Hepatocyte (in vitro differentiated cells): ENCODE measurements at places on chromosomes 3 and 15. TPM values are rescaled to one million over a fixed set of nuclear protein-coding genes. Genes with fewer than 3 reads are reported as not detected.

DNA sequence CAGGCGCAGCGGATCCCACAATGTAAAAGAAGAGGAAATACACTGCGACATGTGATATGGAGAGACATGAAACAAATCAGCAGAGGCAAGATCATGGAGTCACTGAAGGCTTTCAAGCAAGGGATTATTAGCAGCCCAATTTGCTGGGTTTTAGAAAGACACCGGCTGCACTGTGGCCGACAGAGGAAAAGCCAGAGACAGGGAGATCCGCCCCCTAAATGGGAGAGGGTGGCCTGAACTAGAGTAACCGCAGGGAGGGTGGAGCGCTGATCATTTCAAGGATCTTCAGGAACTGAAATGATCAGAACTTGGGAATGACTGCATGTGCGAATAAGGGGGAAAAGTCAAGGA is 612 bp upstream of the C15orf40 start:
- H3K27me3 ChIP-seq = no peaks in the 10 kb centered on the region
- DNase-seq = no peak
- peaks cover 16% of the 10 kb centered on the region for H3K4me1 ChIP-seq
- no peaks in the 10 kb centered on the region for H3K36me3 ChIP-seq

DNA sequence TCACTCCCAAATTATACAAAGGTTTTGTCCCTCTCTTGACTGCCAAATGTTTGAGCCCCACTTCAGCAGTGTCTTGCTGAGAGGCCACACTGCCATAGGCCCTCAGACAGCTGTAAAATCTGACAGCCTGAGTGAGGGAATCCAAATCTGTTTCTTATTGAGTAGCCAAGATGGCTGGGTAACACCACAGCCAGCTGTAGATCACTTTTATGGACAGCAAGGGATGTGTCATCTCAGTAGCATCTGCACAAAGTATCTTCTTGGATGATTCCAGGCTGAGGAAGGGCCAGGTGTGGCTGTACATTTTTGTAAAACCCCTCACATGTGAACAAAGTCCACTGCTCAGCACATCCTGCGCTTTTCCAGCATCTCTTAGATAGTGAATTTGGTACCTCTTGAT is 237.0 kb upstream of the LRTM1 start:
- no peaks in the 10 kb centered on the region for H3K36me3 ChIP-seq
- peak overlapping the region; percentile 40 for H3K27ac ChIP-seq
- DNase-seq = no peak
- H3K4me3 ChIP-seq = no peak overlapping the region
- H3K27me3 ChIP-seq = no peaks in the 10 kb centered on the region

DNA sequence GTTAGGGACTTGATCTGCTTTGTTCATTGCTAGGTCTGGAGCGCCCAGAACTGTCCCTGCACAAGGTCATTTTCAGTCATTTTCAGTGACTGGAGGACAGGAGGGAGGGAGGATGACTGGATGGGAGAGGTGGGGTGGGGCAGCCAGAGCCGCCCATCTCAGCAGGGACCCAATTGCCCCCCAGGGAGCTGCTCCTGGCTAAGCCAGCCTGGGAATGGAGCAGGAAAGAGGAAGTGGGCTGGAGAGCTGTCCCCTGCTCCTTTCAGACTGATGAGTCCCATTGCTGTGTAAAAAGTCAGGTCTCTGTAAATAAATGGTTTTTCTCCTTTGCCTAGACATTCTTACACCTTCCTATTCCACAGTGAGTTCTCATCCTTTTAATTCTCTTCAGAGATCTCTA is 98.4 kb upstream of the RAD18 start:
- DNase-seq = no peak
- no peaks in the 10 kb centered on the region for H3K27me3 ChIP-seq
- no peak overlapping the region for H3K27ac ChIP-seq
- H3K4me3 ChIP-seq = no peak overlapping the region
- no peaks in the 10 kb centered on the region for H3K4me1 ChIP-seq

LRRC58 gene
- 33.6 and 34.7 TPM in 2 replicates for total RNA-seq

GRCh38 chr15:42611532-42611931 is 36.1 kb downstream of the STARD9 start:
- H3K4me3 ChIP-seq = no peak overlapping the region
- no peak overlapping the region for H3K27ac ChIP-seq
- peaks cover 3% of the 10 kb centered on the region for H3K4me1 ChIP-seq
- H3K27me3 ChIP-seq = no peaks in the 10 kb centered on the region
- H3K36me3 ChIP-seq = no peaks in the 10 kb centered on the region
- no peak for DNase-seq

GRCh38 chr15:31265871-31266711 is 60.5 kb upstream of the KLF13 start:
- no peak for DNase-seq
- H3K4me1 ChIP-seq = peaks cover 13% of the 10 kb centered on the region
- H3K36me3 ChIP-seq = no peaks in the 10 kb centered on the region
- H3K4me3 ChIP-seq = no peak overlapping the region
- H3K27ac ChIP-seq = no peak overlapping the region

ERICH6 gene
- total RNA-seq = not detected in 2 replicates

C3orf20 gene
- total RNA-seq = 0.07 TPM in 1 of 2 replicates, not detected in the other

DNA sequence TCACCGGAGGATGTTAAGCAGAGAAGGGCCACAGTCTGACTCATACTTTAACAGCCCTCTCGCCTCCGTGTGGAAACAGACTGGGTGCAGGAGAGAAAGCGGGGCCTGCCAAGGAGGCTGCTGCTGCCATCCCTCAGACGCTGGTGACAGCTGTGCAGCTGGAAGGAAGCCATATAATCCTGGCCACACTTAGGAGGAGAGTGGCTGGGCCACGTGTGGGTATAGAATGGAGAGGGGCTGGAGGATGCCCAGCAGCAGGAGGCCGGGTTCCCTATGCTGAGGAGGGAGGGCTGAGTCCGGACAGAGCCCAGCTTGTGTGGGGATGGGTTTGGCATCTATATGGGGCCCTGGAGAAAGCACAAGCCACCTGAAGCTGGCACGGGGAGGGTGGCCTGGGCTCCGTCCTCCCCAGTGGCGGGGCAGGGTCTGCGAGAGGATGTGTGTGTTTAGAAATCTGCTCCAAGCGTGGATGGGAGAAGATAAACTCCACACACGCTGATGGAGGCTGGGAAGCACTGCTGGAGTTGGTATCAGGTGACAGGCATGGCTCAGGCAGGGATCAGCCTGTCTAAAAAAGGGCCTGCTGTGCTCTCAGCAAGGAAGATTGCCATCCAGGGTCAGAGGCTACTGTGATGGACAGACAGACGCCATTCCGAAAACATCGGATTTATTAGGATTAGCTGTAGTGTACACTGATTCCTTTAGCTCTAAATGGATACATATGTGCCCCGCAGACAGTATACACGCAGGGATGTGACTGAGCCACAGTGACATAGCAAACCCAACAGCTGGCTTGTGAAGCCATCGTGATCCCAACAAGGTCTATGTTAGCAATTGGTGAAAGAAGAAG is 15.9 kb downstream of the ABTB1 start:
- peak; percentile 30 for DNase-seq
- peaks cover 21% of the 10 kb centered on the region for H3K4me1 ChIP-seq
- no peak overlapping the region for H3K4me3 ChIP-seq
- H3K27me3 ChIP-seq = no peaks in the 10 kb centered on the region
- peak overlapping the region; percentile 55 for H3K27ac ChIP-seq

TRPM1 gene
- not detected in 2 replicates for total RNA-seq

CCDC32 gene
- 25.7 and 50.8 TPM in 2 replicates for total RNA-seq

- peak overlapping the region; percentile 83 for H3K27ac ChIP-seq
- no peak overlapping the region for H3K4me3 ChIP-seq
- no peaks in the 10 kb centered on the region for H3K27me3 ChIP-seq
- H3K4me1 ChIP-seq = peaks cover 32% of the 10 kb centered on the region
Measured at GRCh38 chr3:197522183-197522715, 33.5 kb downstream of the BDH1 start.

TMEM108 gene
- 0.53 and 0.72 TPM in 2 replicates for total RNA-seq

DNA sequence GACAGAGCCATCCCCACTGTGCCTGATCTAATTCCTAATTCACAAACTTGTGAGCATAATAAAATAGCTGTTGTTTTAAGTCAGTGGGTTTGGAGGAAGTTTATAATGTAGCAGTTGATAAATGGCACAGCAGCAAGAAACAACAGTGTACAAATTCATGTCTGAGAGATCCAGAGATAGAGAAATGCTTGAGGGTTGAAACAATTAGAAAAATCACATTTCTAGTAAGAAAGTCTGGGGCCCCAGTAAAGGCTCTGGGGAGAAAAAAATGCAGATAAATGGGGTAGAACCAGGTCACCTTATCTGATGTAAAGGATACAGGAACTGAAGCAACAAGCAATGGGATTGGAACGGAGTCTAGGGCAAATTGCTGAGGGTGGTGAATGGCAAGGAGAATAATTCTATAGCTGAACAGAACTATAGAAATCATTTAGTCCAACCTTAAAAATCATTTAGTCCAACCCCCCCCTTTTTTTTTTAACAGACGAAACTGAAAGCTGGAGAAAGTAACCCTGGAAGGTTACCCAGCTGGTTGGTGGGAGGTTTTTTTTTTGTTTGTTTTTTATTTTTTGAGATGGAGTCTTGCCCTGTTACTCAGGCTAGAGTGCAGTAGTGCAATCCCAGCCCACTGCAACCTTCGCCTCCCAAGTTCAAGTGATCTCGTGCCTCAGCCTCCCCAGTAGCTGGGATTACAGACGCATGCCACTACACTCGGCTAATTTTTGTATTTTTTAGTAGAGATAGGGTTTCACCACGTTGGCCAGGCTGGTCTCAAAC is 14.3 kb upstream of the SHQ1 start:
- H3K4me1 ChIP-seq = peaks cover 6% of the 10 kb centered on the region
- no peak overlapping the region for H3K27ac ChIP-seq
- H3K36me3 ChIP-seq = no peaks in the 10 kb centered on the region
- no peaks in the 10 kb centered on the region for H3K27me3 ChIP-seq
- DNase-seq = no peak

GRCh38 chr3:61541694-61542093 is 19.7 kb upstream of the PTPRG start:
- no peak overlapping the region for H3K27ac ChIP-seq
- no peak overlapping the region for H3K4me3 ChIP-seq
- H3K4me1 ChIP-seq = no peaks in the 10 kb centered on the region
- no peaks in the 10 kb centered on the region for H3K36me3 ChIP-seq
- no peaks in the 10 kb centered on the region for H3K27me3 ChIP-seq
